ENCODE measurements at places on chromosomes 1 and 21.

GRCh38 chr1:241722947-241723346 is 70.9 kb downstream of the WDR64 start:
- DNase-seq, result no peak

DNA sequence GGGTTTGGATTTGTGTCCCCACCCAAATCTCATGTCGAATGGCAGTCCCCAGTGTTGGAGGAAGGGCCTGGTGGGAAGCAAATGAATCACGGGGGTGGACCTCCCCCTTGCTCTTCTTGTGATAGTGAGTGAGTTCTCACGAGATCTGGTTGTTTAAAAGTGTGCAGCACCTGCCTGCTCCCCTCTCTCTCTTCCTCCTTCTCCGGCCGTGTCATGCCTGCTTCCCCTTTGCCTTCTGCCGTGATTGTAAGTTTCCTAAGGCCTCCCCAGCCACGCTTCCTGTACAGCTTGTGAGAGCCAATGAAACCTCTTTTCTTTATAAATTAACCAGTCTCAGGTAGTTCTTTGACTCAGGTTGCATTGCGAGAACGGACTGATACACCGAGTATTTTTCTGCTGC is 15.9 kb downstream of the CLDN14 start:
- DNase-seq, result no peak

GRCh38 chr21:45256021-45256911 is 31.4 kb downstream of the POFUT2 start:
- DNase-seq, result no peak

- DNase-seq, result no peak
Observed at GRCh38 chr1:243851765-243852164, 1.7 kb upstream of the AKT3 start.

- no peak for DNase-seq
Observed at GRCh38 chr1:31051611-31052010, 13.9 kb downstream of the PUM1 start.

DNA sequence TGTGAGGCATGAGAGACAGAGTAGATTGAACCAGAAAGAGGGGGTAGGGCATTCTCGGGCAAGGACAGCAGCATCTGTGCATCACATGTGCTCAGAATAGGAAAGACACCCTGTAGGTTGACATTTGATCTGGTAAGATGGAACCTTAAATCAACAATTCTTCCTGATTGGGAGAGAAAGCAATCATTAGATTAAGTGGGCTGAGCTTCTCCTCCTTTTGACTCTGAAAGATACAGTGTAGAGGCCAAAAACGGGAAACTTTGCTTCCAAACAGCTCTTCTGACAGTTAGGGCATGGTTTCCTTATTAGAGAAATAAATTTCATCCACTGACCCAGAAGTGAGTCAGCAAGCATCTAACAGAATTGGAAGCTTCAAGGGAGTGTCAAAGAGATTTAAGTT is 9.7 kb downstream of the KIF14 start:
- DNase-seq, result no peak

GRCh38 chr1:1237874-1238701 is 6.1 kb downstream of the B3GALT6 start:
- DNase-seq, result no peak

DNA sequence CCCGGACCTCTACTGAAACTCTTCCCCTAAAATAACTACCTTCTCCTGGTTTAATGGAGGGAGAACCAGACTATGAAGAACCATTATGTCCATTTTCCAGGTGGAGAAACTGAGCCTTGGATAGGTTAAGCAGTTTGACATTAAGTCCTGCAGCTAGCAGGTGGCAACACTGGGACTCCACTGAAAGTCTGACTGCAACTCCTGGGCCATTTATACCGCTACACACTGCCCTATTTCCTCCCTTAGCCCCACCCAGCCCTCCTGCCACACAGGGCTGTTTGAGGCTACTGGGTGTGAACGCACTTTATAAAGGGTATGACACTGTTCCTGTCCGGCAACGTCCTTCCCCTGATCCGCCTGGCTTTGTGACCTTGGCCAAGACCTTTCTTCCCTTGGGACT is 511 bp upstream of the INPP5B start:
- DNase-seq, result no peak

Measured in NCI-H446 treated with DMSO at 0.1 percent for 48 hours (cell line).